ENCODE measurements at places on chromosomes 12 and 14. TPM values are rescaled to one million over a fixed set of nuclear protein-coding genes. Genes with fewer than 3 reads are reported as not detected.

Gene MORN3
- 0.11 TPM for total RNA-seq

- no peak for DNase-seq
Observed at GRCh38 chr14:61120576-61120975, 139.5 kb downstream of the SLC38A6 start.

- DNase-seq: no peak
Observed at GRCh38 chr14:91300957-91301356, 56.5 kb upstream of the GPR68 start.

Gene GALNT6
- total RNA-seq: 0.62 TPM

GRCh38 chr12:89064151-89064550 lies 288.1 kb downstream of the DUSP6 start:
- no peak for DNase-seq

Gene YAF2
- 75.8 TPM for total RNA-seq

Gene VSIG10
- total RNA-seq: 12.0 TPM

Gene FLRT2
- total RNA-seq: 3.0 TPM

Gene NANOG
- total RNA-seq: not detected

- no peak for DNase-seq
Observed at GRCh38 chr14:55610713-55611370, 30.8 kb downstream of the KTN1 start.

DNA sequence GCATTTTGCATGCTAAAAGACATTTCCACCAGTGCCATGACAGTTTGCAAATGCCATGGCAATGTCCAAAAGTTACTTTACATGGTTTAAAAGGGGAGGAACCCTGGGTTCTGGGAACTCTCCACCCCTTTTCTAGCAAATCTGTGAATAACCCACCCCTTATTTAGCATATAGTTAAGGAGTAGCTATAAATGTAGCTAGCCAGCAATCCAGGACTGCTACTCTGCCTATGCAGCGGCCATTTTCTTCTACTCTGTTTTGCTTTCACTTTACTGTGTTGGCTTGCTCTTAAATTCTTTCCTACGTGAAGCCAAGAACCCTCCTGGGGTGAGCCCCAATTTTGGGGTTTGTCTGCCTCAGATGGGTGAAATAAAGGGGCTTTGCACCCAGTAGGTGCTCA lies 141.0 kb downstream of the PTPN11 start:
- no peak for DNase-seq

DNA sequence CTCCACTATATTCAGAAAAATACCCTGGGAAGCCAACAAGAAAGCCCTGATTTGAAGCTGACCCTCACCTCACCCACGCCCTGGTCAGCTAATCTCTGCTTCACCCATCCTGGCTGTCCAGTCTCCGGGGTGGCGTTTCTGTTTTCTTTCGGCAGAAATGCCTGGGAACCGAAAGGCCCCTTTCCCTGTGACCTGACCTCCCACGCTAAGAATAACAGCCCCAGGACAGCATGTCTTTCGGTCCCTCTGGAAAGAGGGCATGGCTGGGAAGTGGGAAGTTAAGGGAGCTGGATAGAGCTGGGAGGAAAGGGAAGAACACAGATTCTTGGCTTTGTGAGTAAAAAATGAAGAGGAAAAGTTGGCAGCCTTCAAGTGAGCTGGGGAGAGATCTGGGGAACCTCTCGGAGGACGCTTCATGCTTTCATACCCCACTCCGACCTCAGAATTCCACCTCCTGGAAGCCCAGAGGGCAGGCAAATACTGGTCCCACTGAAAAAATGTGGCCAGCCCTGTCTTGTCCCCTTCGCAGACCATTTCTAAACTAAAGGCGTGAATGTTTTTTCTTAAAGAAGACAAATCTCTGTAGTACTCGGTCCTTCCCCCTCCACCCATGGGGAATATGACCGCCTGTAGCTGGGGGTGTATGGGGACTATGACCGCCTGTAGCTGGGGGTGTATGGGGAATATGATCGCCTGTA lies 163.0 kb upstream of the FKBP4 start:
- DNase-seq: no peak

DNA sequence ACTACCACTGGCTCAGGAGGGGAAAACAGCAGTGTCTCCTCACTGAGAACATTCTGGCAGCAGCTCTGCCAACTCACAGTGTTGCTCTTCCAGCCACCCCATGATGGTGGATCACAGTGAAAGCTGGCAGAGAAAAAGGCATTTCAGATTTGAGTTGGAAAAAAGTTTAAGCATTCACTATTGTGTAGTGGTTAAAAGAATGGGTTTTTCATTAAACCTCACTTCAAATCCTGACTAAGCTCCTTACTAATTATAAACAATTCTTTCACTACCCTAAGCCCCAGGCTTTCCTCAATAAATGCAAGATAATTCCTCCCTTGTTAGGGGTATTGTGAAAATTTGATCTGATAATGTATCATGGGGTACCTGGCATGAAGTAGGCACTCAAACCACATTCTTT lies 518.1 kb downstream of the SNAPC1 start:
- DNase-seq: no peak

All from Right ventricle myocardium superior (tissue), 1 donor.